ENCODE measurements at places on chromosomes 2 and 18.

DNA sequence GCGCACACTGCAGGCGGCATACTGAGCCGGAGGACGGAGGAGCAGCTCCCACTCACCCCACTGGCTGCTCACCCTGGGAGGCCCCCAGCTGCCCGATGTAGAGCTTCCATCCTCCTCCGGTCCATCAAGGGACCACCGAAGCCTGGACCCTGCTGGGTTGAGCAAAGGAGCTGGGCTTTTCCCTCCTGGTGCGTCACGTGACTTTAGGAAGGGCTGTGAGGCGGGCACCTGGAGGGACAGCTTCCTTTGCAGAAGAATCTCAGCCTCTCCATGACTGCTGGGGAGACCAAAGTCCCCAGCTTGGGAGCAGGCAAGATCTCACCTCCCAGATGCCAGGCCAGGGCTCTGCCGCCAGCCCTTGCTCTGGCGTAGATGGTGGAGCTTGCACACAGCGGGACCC is 102.7 kb downstream of the TWIST2 start:
- DNase-seq: no peak

- DNase-seq: no peak
Measured at GRCh38 chr18:40079786-40080185, 1875.2 kb upstream of the PIK3C3 start.

DNA sequence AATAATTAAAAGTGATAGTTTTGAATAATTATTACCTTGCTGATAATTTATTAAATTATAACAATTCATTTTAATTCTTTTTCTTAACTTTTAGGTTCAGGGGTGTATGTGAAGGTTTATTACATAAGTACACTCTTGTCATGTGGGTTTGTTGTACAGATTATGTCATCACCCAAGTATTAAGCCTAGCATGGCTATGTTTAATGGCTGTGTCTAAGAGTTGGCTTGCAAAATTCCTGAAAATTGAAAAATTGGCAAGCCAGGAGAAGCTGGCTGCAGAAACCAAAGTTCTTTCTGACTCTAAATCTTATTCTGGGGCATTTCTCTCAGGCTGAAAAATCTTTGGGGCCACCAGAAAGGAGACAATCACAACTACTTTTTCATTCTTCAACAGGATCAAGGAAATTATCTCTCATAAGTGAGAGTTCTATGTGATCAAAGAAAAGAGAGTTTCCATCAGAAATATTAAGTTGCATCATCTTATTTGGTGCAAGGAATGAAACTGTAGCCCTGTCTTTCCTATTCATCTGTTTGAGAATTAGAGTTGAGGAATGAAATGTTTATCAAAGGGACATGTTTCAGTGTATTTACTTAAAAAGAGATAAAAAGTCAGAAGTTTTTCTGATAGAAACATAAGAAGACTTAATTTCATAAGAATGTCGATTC is 412.1 kb upstream of the CDH2 start:
- DNase-seq: no peak

GRCh38 chr18:78295262-78295661 is 684.4 kb upstream of the SALL3 start:
- DNase-seq: no peak

DNA sequence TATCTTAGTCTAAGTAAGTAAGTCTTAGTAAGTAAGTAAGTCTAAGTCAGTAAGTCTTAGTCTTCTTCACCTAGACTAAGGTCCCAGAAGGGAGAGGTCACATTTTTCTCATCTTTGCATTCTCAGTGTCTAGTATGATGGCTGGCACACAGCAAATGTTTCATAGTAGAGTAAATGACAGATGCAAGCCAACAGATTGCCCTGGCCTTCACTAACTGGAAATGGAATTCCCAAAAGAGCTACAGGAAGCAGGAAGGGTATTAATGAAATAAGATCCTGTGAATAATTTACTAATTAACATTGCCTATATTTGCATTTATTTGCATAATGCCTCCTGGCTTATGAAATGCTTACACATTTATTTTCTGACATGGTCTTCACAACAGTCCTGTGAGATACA is 221.6 kb downstream of the RAD51AP2 start:
- no peak for DNase-seq

- no peak for DNase-seq
Measured at GRCh38 chr2:24613154-24613814, 122.2 kb downstream of the NCOA1 start.

DNA sequence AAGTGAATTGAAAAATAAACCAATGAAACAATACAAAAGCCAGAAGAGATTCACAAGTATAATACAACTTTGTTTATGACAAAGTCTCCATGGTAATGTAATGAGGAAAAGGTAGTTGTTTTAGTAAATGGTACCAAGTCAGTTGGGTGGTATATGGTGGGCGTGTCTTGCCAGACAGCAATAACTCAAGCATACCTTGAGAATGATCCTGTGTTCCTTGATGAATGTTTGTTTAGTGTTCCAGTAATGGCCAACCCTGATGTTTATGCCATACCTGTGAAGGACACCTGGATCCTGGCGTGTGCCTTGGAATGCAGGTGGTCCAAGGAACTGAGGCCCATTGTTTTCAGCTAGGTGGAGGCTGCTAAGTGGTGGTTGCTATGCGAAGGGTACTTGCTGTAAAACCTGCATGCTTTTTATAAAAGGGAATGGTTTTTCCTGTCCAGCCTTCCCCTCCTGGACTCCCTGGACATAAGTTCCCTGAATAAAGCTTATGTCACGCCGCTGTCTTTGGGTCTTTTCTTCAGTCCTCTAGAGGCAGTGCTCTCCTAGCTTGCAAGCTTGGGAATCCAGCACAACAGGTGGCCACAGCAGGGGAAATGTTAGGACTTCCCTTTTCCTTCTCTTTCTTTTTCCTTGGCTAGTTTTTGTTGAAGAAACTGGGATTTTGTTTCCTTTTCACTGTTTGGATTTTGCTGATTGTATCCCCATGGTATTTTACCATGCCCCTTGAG is 54.7 kb downstream of the MTA3 start:
- no peak for DNase-seq

- no peak for DNase-seq
Measured at GRCh38 chr2:231336236-231336635, 59.3 kb upstream of the B3GNT7 start.

DNA sequence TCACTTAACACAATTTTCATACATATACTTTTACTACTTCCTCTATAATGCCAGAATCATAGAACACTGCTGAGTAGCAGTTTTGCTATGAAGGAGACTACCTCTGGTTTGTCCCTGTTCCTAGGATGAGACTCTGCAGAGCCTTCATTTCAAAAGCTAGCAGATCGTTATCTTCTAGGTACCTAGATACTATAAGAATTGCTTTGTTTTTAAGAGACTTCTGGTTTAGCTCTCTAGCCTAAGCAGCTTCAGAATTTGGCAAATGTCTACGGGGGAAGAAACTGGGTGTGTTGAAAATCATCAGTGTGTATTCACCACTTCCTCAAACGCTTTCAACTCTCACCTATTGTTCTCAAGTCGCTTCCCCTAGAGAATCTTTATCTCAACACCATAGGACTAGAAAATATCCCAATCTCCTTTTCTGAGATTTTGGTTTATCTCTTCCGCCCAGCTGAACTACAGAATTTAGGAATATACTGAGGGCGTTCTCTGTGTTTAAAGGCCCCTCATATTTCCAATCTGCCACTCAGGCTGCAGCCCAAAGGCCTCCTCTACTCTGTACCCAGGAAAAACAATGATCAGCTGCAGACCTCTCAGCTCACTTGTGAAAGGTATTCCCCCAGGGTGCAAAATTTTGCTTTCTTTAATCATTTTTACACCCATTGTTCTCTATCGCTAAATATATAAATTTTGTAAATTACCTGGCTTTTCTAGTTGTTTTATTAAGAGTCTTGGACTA is 28.7 kb downstream of the SMAD2 start:
- DNase-seq: no peak

DNA sequence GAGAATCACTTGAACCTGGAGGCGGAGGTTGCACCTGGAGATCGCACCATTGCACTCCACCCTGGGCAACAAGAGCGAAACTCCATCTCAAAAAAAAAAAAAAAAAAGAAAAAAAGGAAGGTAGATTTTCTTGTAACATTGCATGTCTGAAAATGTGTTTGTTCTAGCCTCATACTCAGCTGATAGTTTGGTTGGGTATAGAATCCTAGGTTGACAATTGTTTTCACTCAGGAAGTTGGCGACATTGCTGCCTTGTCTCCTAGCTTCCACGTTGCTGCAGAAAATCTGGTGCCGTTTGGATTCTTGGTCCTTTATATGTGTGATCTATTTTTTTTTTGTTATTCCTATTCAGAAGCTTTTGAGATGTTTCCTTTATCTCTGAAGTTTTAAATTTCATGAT is 4.7 kb downstream of the ING5 start:
- no peak for DNase-seq

Measured in urothelium cell line (cell line).